ENCODE measurements at places on chromosomes 5 and 9.

DNA sequence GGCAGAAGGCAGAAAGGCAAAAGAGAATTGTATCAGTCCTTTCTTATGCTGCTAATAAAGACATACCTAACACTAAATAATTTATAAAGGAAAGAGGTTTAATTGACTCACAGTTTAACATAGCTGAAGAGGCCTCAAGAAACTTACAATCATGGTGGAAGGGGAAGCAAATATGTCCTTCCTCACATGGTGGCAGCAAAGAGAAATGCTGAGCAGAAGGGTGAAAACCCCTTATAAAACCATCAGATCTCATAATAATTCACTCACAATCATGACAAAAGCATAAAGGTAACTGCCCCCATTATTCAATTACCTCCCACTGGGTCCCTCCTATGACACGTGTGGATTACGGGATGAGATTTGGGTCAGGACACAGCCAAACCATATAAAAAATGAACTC is 312.5 kb upstream of the PTGER4 start:
- DNase-seq: peak; percentile 40

DNA sequence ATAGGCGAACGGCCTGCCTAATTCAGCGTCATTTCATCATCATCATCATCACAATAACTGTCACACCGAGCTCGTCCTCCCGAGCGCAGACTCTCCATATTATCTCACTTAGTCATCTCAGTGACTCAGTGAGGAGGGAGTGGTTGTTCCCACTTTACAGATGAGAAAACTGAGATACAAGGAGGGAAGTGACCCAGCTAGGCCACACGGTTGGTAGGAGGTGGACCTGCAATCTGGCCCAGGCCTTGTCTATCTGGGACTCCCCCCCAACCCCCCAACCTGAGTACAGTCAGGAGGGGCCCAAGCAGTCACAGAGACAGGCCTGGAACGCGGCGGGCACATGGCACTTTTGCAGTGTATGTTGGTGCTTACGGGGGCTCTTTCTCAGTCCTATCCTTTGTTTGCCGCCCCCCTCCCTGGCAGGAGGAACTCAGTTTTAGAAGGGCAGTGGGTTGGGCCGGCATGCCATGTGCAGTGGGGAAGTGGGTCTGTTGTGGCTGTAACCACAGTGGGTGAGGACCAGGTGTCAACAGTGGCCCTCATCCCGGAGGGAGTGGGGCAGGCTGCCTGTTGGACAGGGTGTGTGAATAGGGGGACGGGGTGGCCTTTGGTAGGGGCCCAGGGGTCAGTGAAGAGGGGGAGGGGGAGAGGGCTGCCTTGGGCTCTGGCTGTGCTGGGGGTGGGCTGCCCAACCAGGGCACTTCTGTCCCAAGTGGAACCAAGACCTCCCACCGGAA is 1.7 kb upstream of the RXRA start:
- DNase-seq: no peak

GRCh38 chr5:136205061-136205702 is 12.2 kb upstream of the SMIM32 start:
- DNase-seq: no peak

DNA sequence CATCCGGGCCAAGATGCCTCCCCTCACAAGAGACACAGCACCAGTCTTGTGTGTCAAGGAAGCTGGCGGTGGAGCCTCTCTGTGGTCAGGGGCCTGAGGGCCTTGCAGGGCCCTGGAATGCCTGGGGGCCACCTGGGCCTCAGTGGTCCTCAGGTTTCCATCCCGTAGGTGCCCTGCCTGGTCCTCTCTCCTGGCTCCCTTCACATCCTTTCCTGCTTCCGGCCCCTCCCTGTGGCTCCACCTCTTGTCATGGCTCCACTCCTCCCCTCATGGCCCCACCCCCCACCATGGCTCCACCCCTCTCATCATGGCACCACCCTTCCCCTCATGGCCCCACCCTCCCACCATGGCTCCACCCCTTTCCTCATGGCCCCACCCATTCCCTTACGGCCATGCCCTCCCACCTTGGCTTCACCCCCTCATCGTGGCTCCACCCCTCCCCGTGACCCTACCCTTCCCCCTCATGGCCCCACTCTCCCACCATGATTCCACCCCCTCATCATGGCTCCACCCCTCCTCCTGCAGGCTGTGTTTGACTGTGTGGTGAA is 175.8 kb downstream of the CACNA1B start:
- DNase-seq: no peak

- DNase-seq: no peak
Observed at GRCh38 chr5:12845549-12846159, 941.4 kb upstream of the CTNND2 start.
